ENCODE measurements at places on chromosomes 1 and 21.

DNA sequence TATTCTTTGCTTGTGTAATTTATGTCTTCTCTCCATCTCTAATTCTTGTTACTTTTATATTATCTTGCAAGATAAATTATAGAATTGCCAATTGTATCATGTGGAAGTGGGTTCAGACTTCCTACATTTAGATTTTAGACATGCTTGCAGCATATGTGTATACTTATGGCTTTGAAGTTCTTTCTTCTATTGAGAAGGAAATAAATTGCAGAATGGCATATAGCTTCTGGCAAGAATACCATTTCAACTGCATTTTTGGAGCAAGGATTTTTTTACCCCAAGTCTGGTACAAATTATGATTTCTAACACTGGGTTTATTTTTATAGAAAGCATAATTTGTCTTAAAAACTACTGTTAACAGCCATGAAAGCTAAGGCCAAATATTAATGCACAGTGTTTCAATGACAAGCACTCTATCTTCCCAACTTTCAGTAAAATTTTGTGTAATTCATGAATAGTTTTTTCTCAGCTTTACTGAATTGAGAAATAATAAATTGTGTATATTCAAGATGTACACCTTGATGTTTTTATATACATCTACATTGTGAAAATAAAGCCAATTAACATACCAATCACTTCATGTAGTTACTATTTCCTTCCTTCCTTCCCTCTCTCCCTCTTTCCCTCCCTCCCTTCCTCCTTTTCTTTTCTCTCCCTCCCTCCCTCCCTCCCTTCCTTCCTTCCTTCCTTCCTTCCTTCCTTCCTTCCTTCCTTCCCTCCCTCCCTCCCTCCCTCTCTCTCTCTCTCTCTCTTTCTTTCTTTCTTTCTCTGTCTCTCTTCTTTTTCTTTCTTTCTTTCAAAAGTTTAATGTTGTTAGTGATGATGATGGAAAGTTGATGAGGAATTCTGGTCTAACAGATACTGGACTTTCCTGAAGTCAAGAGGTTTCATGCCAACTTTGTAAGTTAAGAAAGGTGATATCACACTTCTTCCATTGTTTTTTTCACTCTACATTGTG is 47.1 kb upstream of the HMCN1 start:
- DNase-seq = no peak

- DNase-seq = no peak
These were observed 37.3 kb upstream of the SIPA1L2 start for GRCh38 chr1:232667094-232667777.

GRCh38 chr1:200275415-200275814 is 134.4 kb downstream of the ZNF281 start:
- DNase-seq = no peak

DNA sequence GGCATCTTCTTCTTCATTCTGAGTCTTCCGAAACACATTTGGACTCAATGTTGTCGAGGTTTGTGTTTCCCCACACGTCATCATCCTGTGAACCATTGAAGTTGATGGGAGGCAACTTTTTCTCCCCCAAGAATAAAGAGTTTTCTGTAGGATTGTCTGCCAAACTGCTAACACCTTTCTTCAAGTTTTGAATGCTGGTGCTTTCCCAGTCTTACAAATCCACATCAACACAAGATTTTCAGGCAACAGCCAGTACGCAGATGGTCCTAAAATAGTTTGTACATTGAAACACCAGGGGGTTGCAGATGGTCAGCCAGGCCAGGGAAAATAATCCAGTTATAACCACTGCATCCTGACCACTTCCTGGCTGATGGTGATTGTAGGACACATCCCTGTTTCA is 187.9 kb downstream of the DISC1 start:
- DNase-seq = no peak

- no peak for DNase-seq
These were observed 39.8 kb downstream of the DISC1 start for GRCh38 chr1:231666220-231666936.

GRCh38 chr1:76881762-76882161 is 14.5 kb downstream of the ST6GALNAC5 start:
- no peak for DNase-seq

DNA sequence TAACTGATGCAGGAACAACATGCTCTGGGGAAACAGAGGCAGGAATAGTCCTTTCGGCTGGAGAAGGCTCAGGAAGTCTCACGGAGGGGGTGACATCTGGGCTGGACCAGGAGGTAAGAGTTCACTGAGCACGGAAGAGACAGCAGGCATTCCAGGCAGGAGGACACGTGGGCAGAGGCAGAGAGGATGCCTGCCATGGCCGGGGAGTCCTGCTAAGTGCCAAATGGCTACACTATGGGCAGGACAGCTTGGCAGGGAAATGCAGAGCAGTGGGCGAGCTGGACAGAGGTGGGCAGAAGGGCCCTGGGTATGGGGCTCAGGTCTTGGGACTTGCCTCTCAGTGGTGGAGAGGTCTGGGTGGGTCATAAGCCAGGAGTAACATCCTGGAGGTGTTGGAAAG is 17.6 kb downstream of the ALDH4A1 start:
- no peak for DNase-seq

DNA sequence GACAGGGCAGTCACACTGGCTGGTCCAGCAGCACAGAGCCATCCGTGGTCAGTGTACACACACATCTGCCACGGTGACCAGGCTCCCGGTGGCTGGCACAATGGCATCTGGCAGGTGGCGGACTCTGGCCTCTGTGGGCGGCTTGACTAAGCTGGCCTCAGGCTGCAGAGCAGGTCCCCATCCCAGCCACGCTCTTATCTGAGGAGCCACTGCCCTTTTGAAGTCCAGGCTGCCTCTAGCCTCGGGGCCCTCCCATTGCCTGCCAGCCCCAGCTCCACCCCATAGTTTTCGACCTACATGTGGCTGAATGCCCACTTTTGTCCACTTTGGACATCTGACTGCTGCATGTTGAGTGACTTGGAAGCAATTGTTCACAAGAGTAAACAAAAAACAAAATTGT is 29.9 kb upstream of the EDN2 start:
- no peak for DNase-seq

- no peak for DNase-seq
These were observed 18.3 kb downstream of the PBX1 start for GRCh38 chr1:164577291-164577690.

DNA sequence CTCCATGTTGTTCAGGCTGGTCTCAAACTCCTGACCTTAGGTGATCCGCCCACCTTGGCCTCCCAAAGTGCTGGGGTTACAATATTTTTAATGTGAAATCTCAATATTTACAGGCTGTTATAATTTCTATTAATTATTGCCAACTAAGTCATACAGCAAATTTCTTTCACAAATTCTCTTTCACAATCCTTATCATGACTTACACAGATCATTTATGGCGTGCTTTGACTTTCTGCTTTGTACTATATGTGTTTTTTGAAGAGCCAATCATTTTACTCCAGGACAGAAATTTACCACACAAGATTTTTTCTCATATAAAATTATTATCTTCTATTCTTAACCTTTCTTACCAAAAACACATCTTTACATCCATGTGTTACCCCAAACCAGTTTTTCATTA is 1729.9 kb downstream of the NCAM2 start:
- DNase-seq = no peak

GRCh38 chr21:32020564-32020963 is 147.7 kb downstream of the HUNK start:
- DNase-seq = no peak

DNA sequence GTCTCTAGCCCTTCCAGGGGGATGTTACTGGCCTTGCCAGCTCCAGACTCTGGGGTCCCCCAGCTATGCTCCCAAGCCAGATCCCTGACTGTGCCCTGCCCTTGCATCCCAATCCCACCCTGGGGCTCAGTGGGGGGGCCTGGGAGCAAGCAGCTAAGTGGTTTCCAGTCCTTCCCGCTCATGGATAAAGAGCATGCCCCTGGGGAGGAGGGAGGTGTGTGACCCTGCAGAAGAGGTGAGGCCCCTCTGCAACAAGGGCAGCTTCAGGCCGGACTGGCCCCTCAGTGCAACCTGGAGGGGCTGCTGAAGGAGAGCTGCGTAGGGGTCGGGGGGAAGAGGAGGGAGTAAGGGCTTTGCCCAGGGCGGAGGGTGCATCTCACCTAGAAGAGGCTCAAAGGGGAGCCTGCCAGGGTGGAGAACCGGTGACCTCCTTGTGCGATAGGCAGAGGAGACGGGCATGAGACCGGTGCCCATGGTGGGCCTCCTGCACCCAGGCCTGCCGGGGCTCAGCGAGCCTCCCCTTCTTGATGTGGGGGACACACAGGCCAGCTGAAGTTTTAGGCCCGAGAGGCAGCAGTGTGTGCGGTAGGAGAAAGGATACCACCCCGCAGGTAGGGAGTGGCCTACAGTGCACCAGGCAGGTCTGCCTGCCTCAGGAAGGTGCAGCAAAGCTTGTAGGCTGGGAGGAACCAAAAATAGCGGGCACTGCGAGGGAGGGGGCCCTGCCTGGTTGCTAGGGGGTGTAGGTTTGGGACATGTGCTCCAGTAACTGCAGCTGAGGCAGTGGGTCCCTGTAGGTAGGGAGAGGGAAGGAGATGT is 3.1 kb downstream of the OBSCN start:
- no peak for DNase-seq

DNA sequence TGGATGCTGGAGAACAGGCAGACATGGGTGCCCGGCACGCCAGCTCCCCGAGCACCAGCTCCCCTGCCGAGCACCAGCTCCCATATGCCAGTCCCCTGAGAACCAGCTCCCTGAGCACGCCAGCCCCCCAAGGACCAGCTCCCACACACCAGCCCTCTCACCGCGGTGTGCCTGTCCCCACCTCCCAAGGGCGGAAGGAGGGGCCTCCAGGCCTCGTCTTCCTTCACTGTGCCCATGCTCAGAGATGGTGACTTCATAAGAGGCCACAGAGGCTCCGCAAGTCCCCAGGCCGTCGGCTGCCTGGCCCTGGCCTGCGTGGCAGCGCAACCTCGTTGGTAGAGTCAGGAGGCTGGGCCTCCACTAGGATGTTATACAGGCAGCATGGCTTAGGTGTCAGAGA is 69.1 kb downstream of the AGPAT3 start:
- no peak for DNase-seq

DNA sequence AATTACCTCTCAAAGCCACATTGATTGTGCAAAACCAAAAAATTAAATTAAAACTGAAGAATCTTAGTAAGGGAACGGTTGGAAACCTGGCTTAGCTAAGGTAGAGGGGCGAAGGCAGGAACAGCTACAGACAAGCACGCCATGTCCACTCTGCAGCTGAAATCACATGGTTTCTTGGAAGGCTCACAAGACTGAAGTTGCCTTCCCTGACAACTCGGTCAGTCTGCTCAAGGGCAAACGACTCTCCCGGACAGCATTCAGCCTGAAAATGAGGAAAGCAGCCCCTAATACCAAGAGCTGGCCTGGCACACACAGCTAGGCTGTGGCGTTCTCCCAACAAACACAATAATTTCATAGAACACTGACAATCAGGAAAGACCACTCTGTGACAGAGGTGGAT is 22.7 kb upstream of the BECN2 start:
- no peak for DNase-seq

DNA sequence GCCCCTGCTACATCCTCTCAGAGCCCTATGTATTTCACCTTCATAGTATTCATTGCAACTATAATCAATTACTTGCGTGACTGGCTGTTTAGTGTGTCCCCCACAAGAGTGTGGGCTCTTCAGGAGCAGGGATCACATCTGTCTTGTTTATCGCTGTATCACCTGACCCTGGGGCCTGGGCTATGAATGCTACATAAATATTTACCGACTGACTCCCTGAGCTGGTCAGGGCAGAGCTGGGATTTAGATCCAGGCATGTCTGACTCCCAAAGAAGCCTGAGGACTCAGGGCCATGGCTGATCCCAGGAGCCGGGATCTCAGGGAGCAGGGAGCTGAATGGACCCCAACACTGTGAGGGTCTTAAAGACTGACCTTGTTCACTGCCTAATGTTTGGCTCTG is 49.7 kb downstream of the AHDC1 start:
- DNase-seq = no peak

GRCh38 chr1:246338546-246338945 is 168.5 kb downstream of the SMYD3 start:
- no peak for DNase-seq

GRCh38 chr1:3159121-3159520 is 90.1 kb downstream of the PRDM16 start:
- no peak for DNase-seq
